Activated T-cell treated with anti-CD3 and anti-CD28 coated beads for 4 hours (primary cell): ENCODE measurements at places on chromosomes 6 and 20.

GRCh38 chr6:25601800-25602673, 50.0 kb upstream of the SCGN start:
- DNase-seq, result no peak

DNA sequence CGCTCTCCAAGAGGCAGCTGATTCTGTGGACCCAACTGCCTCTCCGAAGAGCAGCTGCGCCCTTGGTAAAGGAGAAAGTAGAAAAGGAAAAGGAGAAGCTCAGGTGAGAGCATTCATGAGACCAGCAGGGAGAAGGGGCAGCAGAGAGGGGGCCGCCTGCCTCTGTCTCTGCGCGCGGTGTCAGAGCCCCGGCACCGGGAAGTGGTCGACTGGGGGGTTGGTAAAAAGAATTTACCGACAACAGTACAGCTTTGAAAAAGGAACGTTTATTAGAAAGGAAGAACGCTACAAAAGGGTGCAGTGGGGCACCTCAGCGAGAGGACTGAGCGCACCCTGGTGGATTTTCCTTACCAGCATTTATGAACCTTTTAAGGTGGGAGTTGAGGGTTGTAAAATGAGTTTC, 61.9 kb downstream of the GPR6 start:
- peak; percentile 13 for DNase-seq

DNA sequence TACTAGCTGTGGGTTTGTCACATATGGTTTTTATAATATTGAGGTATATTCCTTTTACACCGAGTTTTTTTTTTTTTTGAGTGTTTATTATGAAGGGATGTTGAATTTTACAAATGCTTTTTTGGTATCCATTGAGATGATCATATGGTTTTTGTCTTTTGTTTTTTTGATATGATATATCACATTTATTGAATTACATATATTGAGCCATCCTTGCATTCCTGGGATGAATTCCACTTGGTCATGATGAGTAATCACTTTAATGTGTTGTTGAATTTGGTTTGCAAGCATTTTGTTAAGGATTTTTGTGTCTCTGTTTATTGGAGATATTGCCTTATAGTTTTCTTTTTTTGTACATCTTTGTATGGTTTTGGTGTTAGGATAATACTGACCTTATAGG, 3.3 kb upstream of the ZNF337 start:
- no peak for DNase-seq

- peak; percentile 73 for DNase-seq
These were observed at the start of gene HEY2 for GRCh38 chr6:125749173-125749864. TSS of gene HEY2 (plus strand) at chr6:125749632. CDS start at chr6:125749777, 145 bp downstream.

DNA sequence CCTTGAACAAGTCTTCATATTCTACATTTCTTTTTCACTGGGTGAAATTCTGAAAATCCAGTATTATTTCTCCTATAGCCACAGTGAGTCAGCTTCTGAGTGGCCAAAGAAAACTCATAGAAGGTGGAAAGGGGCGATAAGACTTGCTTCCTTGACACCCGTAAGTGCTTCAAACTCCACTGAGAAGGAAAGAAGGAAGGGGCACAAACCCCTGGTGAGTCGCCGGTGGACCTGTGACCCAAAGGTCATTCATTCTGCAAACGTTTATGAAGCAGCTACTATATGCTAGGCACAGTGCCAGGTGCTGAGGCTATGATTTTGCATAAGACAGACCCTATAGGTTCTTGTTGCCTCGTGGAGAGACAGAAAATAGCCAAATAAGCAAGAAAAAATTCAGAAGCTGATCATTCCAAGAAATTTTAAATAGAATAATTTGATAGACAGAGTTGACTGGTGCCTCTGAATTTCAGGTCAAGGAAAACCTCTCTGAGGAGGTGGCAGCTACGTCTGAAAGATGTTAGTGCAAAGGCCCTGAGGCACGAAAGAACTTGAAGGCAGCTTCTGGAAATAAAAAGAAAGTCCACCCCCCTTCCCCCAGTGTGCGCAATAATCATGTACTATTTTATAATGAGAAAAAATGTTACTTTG, 118.2 kb downstream of the CD24 start:
- DNase-seq, result no peak

GRCh38 chr6:44009425-44010321, 117.6 kb downstream of the MRPL14 start:
- no peak for DNase-seq

- DNase-seq, result no peak
These were observed 23.2 kb downstream of the CHRNA4 start for GRCh38 chr20:63337786-63338420.

- no peak for DNase-seq
These were observed 116.7 kb downstream of the UNC5CL start for GRCh38 chr6:40922281-40922680.

DNA sequence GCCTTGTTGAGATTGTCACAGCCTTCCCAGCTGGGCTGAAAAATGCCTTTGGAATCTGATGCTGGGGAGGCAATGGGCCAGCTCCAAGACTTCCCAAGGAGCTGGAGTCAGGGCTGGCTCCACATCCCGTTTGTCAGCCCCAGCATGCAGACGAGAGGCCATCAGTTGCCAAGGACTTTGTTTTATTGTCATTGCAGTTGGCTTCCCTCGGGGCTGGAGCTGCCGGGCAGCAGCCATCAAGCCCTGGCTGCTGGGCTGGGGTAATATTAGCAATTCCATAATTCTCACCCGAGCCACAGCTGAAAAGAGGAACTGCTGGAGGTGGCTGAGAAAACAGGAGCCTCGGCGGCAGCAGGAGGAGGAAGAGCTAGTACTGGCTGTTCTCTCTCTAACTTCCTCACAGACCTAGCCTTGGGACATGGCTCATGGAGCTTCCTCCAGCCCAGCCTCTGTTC, 182.5 kb downstream of the CDC5L start:
- no peak for DNase-seq

DNA sequence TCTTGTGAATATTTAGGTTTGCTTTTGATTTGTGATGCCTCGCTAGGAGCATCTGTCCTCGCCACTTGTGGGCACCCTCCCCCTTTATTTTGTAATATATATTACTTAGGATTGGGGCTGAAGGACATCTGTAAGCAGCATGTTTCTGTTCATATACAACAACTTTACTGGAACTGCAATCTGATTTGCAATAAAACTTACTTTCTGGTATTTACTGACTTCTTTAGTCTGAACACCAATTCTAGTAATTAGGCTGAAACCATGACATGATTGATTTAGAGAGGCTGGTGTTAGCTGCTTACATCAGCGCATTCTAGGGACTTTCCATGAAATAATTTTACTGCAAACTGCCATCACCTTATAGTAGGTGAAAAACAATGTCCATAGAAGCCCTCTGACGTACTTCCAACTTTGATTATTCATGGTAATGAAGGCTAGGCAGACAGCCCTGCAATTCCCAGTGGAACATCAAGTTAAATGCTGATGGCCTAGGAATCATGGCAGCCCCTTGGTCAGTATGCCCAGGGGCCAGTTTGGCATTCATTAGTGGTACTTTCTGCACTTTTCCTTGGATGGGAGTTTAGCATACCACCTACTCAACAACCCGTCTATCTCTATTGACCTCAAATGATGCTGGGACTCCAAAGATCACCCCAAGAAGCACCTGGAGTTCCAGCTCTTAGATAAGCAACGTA, 132.9 kb upstream of the MCHR2 start:
- no peak for DNase-seq

DNA sequence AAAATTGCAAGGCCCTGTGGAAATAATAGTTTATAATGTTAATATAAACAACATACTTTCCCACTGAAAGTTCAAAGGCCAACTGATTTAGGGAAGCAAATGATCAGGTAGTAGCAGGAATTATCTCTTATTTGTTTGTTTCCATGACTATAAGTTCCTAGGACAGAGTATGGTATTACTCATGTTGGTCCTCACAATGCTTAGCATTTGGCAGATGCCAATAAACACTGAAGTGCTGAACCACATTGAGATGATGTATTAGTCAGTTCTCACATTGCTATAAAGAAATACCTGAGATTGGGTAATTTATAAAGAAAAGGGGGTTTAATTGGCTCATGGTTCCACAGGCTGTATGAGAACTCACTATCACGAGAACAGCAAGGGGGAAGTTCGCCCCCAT, 129.6 kb upstream of the NUP153 start:
- no peak for DNase-seq

- peak; percentile 25 for DNase-seq
These were observed 49.2 kb downstream of the GMDS start for GRCh38 chr6:2196079-2196679.

GRCh38 chr6:167092672-167093339, 30.1 kb upstream of the CCR6 start:
- no peak for DNase-seq

DNA sequence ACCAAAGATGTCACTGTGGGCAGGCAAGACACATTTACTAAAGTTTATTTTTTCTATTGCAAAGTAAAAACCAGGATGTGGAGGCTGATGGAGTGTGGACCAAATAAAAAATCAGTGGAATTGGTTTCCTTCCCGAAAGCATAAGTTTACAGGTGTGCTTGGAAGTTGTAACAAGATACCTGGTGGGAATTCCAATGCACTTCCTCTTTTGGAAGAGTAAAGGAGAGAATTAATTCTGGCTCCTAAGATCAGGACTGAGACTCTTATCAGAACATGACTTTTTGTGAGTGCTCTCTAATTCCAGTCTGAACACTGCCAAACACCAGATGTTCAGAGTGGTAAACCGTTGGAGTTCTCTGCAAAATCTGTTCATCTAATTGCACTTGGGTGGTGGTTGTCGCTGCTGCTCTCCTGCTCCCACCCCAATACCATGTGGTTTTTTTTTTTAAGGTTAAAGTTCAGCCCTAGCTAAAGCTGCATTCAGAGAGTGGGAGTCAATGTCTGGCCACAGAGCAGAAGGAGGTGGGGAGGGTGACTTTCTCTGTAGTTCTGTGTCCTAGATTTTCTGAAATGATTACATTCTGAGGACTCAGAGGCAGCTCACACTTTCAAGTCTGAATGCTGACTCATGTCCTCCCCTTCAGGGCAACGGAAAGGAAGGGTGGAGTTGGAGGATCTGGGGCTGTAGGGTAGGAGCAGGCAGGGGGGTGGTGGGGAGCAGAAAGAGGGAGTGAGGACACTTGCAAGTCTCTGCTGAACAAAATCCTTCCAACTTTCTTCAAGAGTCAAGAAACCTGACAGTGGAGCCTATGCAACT, 275.8 kb upstream of the PRDM1 start:
- DNase-seq, result peak; percentile 28

- DNase-seq, result no peak
These were observed 916.5 kb downstream of the QKI start for GRCh38 chr6:164331026-164331425.

GRCh38 chr6:166305562-166306117, 2.6 kb downstream of the PRR18 start:
- DNase-seq, result no peak
